ENCODE measurements at places on chromosomes 2 and 18.

DNA sequence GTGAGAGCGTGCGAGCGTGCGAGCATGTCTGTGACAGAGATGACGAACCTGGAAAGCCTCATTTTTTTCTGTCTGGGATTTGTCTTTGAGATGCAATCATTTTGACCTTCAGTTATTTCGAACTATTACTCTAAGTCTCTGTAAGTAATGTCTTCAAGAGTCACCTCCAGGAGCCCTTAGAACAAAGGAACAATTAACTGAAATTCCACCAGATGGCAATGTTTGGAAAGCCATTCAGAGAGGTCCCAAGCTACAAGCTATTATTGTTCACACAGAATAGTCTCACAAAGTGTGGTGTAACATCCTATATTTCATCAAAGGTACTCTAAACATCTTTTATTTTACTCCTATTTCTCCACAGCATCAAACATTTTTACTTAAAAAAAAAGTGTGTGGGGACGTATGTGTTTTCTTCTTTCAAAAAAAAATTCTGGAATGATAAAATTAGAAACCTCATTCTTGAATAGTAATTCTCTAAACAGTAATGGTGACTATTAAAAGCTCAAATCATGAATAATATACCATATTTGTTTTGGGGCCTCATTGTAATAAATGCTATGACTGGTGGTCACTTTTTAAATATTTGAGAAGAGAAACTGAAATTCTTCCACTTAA, 35.1 kb upstream of the MAPRE2 start:
- no peak for DNase-seq

DNA sequence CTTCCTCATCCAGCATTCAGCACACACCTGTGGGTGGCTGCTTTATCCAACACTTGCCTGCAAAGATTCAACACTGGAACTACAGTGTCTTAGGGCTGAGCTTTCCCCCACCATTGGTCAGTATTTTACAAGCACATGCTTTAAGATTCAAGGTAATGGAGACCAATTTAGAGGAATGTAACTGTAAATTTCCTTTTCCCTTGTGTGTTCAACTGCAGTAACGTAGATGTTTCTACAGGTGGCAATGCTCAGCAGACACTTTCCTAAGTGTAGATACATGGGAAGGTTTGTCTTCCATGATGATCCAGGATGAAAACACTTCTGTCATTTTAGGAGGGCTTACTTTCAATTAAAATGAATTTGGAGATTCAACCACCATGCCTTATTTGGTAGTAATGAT, 143.6 kb upstream of the PXDN start:
- peak; percentile 1 for DNase-seq

GRCh38 chr18:4130734-4131719, 324.1 kb downstream of the DLGAP1 start:
- DNase-seq, result no peak

DNA sequence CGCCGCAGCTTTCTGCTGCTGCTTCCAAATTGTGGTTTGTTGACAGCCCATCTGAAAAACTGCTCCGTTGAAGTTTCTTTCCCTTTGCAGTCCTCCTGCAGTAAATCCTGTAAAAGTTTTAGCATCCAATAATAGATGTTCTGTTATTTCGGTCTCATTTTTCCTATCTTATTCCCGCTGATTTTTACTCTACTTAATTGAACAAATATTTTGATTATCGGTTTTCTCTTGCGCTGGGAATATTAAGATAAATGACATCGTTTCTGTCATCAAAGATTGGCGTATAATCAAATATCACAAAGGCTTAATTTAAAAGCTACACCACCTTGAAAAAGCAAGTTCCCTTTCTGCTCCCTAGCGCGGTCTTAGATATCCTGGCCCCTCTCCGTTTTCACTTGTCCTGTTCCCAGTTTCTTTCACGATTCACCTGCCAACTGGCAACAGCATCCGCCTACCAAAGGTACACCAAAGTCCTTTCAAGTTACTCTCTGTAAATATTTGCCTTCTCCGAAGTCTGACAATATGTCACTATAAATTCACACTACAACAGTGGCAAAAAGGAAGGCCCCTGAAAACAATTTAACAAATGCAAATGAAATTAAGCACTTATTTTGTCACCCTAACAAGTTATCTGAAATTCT, 1.0 kb upstream of the STRN start:
- no peak for DNase-seq

DNA sequence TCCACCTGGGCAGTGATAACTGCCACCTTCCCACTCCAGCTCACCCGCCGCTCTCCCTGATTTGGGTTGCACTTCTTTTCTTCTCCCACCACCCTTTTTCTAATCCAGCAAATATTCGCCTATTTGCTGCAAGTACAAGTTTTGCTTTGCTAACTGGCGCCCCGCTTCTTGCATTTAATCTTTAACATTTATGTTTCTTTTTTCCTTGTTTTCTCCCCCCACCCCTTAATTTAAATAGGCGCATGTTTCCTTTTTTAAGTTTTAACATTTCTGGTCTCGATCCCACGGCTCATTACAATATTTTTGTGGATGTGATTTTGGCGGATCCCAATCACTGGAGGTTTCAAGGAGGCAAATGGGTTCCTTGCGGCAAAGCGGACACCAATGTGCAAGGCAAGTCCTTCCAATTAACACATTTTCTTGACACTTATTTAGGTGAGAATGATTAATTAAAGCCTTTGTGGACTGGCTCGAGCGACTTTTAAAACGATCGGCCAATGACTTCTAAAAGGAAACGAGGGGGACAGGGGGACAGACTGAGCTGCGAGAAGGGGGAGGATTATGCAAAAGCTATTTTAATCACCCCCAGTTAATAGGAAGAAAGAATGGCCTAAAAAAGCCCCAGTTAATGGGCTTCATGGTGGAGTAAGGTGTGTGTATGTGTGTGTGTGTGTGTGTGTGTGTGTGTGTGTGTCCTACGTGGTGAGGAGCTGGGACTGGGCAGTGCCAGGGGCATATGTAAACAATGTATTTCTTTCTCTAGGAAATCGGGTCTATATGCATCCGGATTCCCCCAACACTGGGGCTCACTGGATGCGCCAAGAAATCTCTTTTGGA, 1.6 kb downstream of the TBR1 start:
- DNase-seq, result no peak

DNA sequence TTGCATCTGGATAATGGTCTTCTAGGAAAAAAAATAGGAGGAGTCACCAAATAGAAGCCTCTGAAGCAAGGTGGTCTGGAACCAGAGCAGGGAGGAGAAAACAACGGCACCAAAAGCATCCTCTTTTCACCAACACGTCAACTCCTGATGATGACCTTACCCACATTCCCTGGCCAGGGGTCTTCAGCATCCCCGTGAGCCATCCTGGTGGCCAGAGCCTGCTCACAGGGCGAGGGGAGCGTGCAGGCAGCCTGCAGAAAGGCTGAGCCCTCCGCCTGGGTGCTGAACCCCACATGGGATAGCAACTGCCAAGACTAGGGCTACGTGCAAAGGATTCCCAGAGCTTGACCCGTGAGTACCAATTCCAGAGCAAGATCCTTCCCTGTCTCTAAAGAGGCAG, 191.0 kb downstream of the NDUFA10 start:
- no peak for DNase-seq

DNA sequence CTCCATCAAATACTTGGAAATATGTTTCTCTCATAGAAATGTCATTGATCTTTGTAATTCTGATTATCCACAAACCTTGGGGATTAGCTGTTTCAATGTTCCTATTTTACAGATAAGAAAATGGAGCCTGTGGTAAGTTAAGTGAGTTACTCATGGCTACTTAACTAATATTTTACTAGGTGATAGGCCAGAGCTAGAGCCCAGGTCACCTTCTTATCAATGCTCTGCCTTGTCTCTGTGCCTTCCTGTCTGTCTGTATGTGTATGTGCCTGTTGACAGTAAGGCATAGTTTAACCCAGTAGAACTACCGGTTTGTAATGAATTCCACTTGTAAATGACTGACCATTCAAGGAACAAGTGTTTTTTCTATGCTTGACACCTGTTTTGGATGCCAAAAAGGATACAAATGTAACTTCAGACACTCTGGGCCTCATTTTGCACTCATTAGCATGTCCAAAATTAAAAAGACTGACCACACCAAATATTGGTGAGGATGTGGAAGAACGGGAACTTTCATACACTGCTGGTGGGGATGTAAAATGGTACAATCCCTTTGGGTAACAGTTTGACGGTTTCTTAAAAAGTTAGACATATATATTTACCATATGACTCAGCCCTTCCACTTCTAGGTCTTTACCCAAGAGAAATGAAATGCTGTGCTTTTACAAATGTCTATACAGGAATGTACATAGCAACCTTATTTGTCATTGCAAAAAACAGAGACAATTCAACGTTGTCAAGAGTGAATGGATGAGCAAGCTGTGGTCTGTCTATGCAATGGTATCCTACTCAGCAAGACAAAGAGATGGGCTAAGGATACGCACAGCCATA, 19.6 kb upstream of the IL1A start:
- DNase-seq, result no peak

DNA sequence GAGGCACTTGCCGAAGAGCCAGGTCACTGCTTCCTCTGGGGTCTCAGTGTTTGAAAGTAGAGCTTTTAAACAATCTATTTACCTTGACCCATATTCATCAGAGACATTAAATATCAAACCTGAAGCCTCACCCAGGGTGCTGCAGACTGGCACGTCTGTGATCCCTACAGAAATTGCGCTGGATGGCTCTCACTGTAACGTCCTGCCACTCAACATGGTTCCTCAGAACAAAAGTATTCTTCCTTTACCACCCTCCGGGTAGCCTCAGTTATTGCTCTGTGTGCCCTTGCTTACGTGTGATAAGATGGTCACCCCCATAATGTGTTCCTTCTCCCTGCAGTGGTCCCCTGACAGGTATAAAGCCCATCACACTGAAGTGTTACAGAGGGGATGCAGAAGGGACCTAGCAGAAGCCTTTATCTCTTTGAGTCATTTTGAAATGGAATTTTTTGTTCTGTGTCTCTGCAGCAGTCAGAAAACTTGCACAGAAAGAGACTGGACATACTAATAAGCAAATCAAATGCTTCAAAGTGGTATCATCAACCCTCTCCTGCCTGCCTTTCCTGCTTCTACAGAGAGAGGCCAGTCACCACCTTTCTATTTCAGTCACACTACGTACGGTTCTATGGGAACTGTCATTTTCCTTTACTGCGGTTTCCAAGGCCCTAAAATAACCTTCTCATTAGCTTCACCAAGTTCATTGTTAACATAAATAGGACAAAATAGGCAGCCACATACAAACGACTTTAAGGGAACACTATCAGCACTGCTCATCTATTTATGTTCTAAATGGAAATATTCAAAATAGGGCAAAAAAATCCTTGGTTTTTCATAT, 86.8 kb downstream of the METTL8 start:
- no peak for DNase-seq

DNA sequence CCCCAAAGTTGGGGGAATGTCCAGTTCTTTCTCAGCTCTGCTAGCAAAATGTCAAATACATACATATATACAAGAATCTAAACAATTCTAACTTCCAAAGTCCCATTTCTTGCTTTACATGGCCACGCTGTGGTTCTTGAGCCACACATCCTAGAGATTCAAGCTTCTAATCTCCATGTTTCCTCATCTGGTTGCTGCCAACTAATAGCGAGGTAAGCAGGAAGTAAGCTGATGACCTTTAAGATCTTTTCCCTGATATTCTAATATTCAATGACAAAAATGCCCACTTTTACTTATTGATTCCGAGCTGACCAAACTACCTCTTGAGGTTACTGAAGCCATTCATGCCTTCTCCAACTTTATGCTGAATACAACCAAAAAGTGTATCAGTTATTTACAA, 3.3 kb downstream of the VPS54 start:
- no peak for DNase-seq

GRCh38 chr2:62263076-62263715, 67.3 kb downstream of the B3GNT2 start:
- DNase-seq, result no peak

- DNase-seq, result no peak
These were observed at the start of gene RBMS1 for GRCh38 chr2:160493227-160494028. RBMS1 (minus strand) TSS chr2:160493807; CDS start chr2:160493363, 444 bp downstream.

GRCh38 chr2:3631851-3632659, 25.9 kb upstream of the ALLC start:
- no peak for DNase-seq

DNA sequence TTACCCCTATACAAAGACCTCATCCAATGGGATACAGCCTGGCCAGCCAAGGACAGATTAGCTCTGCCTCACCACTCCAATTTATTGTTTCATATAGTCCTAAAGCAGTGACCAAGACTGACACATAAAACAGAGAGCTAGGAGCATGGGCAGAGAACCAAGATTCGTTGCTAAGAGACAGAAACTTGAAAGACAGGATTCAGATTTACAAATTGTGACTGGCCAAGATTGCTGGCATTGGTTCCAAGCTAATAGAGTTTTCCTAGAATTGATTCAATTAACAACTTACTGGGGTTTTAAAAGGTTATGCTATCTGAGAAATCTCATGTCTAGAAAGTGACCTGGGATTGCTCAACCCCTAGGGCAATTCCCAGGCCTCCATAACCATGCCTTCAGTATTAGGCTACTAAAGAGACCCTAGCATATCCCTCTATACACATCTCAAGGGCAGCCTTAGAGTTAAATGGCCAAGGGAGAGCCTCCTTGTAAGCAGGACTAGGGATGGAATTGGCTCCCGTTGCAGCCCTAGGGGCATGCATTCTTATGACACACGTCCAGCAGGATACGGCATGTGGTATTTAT, 75.6 kb downstream of the ICOS start:
- DNase-seq, result no peak

DNA sequence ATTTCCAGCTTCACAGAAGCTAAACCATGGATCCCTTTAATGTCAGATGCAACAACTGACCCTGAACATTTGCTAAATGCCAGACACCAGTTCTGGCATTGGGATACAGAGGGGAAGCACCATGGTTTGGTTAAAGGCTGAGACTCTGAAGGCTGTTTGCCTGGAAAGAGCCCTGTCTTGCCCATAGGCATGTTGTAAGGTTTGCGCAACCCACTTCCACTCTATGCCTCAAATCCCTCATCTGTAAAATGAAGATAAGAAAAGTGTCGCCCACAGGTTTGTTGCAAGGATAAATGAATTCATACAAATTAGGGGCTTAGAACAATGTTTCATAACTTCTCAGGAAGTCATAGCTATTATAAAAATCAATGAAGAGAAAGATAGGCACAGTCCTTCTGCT, 380.9 kb upstream of the GYPC start:
- no peak for DNase-seq

DNA sequence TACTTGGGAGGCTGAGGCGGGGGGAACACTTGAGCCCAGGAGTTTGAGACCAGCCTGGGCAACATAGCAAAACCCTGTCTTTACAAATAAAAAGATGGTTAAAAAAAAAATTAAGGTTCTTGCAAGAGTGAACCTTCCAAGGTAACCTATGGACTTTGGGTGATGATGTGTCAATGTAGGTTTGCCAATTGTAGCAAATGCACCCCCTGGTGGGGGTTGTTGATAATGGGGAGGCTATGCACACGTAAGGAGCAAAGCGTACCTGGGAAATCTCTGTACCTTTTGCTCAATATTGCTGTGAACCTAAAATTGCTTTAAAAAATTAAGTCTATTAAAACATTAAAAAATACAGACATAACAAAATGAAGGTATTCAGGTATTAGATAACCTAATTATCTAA, 70.4 kb downstream of the CWC22 start:
- DNase-seq, result no peak
